ENCODE measurements at places on chromosomes 7 and 10. TPM values are rescaled to one million over a fixed set of nuclear protein-coding genes. Genes with fewer than 3 reads are reported as not detected.

GRCh38 chr7:21472029-21472428 lies 44.1 kb downstream of the SP4 start:
- DNase-seq: no peak
- H3K27ac ChIP-seq: no peak overlapping the region
- no peak overlapping the region for H3K4me3 ChIP-seq
- no peaks in the 10 kb centered on the region for H3K36me3 ChIP-seq
- H3K4me1 ChIP-seq: no peaks in the 10 kb centered on the region

GRCh38 chr7:125516194-125516593 lies 586.6 kb upstream of the POT1 start:
- no peaks in the 10 kb centered on the region for H3K36me3 ChIP-seq
- H3K4me1 ChIP-seq: no peaks in the 10 kb centered on the region
- DNase-seq: no peak
- no peak overlapping the region for H3K27ac ChIP-seq
- H3K27me3 ChIP-seq: no peaks in the 10 kb centered on the region

DNA sequence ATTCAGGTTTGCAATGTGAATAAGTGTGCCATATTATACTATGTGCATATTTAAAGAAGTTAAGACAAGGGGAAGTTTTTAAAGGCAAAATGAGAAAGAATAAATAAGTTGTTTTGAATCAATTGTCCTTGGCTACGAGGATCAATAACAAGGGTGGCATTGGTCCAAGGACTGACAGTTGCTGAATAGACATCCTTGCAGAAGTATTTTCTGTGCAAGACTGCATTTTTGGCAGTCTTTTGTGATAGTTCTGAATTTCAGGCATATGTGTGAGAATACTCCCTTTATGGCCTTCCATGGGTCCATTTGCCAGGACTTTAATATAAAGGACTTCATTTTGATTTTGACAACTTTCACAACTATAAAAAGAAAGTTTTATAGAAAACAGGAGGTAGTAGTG lies 5.4 kb upstream of the LIPA start:
- no peak for DNase-seq
- no peaks in the 10 kb centered on the region for H3K27me3 ChIP-seq
- H3K36me3 ChIP-seq: no peaks in the 10 kb centered on the region
- H3K4me1 ChIP-seq: no peaks in the 10 kb centered on the region

DNA sequence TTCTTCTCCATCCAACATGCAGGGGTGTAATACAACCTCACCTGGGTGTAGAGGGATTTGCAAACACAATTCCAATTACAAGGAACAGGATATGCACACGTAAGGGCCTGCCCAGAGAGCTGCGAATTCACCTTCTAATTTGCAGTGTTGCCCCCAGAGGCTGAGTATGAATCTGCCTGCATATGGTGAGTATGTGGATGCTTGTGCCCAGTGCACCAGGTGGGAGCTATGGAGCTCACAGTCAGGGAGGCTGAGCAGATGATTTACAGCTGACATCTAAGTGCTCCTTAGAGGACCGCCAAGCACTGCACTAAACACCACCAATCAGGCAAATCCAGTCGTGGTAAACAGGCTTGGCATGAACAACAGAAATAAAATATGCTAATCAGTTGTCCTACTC lies 132.0 kb downstream of the RELN start:
- no peaks in the 10 kb centered on the region for H3K27me3 ChIP-seq
- H3K4me3 ChIP-seq: no peak overlapping the region
- H3K36me3 ChIP-seq: no peaks in the 10 kb centered on the region
- H3K27ac ChIP-seq: no peak overlapping the region
- DNase-seq: no peak
- no peaks in the 10 kb centered on the region for H3K4me1 ChIP-seq

DNA sequence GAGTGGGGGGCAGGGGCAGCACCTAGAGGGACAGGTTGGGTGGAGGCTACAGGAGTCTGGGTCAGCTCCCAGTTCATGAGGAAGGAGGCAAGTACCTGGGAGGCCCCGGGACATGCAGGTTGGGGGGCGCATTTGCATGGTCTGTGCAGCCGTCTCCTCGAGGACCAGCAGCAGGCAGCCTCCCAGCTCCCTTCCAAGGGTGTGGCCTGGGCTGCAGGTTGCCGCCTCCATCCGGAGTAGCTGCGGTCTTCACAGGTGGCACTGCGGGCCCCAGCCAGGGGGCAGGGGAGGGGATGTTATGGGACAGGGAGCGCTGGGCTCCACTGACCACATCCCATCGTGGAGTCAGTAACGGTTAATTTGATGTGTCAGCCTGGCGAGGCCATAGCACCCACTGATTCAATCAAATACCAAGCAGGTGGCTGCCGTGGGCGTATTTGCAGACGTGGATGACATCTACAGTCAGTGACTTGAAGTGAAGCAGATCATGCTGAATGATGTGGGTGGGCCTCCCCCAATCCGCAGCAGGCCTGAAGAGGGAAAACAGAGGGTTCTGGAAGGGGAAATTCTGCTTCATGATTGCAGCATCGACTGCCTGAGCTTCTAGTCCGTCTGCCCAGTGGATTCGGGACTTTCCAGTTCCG lies 81.6 kb downstream of the PRKAG2 start:
- H3K36me3 ChIP-seq: no peaks in the 10 kb centered on the region
- H3K27me3 ChIP-seq: no peaks in the 10 kb centered on the region
- H3K4me1 ChIP-seq: peaks cover 52% of the 10 kb centered on the region
- H3K4me3 ChIP-seq: no peak overlapping the region
- peak; percentile 64 for DNase-seq

CALML5 gene
- not detected for total RNA-seq
